ENCODE measurements at places on chromosomes 6 and 20.

GRCh38 chr20:15060265-15061060 lies 723.1 kb upstream of the FLRT3 start:
- no peak for DNase-seq

DNA sequence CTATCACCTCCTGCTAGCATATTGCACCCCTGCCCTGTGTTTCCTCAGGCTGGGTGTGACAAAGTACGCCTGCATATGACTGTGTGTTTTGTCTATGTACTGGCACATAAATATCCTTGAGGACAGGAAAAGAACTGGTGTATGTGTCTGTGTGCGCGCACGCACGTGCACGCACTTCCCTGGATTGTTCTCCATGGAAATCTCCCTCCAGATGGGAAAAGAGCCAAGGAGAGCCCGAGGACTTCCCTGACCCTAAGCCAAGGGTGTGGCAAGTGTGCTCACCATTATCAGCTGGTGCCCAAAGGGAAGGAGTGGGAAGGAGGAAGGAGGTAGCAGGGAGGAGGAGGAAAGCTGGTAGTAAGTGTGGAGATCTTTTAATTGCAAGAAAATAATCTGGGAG lies 117.6 kb downstream of the HIVEP2 start:
- DNase-seq, result no peak

DNA sequence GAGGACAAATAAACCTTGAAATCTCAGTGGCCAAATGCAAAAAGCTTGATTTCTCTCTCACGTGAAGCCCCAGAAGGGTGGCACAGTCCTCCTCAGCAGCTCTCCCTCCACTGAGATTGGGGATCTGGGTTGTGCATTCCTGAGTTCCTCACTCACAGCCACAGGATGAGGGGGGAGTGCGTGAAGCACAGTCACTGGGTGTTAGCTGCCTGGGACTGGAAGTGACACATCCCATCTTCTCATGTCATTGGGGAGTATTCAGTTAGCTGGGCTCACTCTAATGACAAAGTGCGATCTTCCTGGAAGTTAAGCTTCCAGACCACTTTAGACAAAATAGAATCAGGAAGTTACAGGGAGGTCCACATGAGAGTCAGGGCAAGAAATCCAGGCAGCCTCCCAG lies 192.2 kb upstream of the LRFN2 start:
- no peak for DNase-seq

GRCh38 chr6:169998457-169998856 lies 247.0 kb downstream of the ERMARD start:
- no peak for DNase-seq

- DNase-seq, result peak; percentile 46
Measured at GRCh38 chr20:31968291-31969126, 558 bp downstream of the XKR7 start.

- no peak for DNase-seq
Measured at GRCh38 chr20:54132612-54133433, 41.0 kb downstream of the CYP24A1 start.

GRCh38 chr6:114052141-114052540 lies 81.2 kb upstream of the HDAC2 start:
- DNase-seq, result no peak

DNA sequence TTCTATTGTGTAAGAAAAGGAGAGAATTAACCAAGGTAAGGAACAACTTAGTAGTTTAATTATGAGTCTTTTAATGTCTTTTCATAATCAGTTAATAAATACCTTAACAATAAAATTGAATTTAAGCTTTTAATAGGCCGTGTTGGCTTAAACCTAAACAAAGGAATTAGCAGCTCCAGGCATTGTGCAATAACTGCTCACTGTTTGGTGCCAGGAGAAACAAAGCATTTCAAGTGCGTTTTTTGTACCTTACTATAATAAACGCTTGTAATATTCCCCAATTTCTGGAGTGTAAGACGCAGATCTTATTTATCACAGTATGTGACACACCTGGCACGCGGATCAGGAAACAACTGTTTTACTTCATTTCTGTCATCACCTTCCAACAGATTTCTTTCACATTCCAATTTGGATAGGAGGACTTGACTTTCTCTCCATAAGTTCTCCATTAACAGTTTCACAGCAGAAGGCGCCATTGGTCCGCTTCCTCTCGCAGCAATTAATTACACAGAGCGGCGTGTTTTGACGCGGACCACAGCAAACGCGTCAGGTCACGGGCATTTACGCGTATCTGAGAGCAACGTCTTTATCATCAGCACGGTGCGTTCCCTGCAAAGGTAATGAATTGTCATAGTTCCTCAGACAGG lies 335.8 kb upstream of the NT5E start:
- no peak for DNase-seq

- no peak for DNase-seq
Measured at GRCh38 chr20:20687319-20687718, 25.1 kb downstream of the RALGAPA2 start.

DNA sequence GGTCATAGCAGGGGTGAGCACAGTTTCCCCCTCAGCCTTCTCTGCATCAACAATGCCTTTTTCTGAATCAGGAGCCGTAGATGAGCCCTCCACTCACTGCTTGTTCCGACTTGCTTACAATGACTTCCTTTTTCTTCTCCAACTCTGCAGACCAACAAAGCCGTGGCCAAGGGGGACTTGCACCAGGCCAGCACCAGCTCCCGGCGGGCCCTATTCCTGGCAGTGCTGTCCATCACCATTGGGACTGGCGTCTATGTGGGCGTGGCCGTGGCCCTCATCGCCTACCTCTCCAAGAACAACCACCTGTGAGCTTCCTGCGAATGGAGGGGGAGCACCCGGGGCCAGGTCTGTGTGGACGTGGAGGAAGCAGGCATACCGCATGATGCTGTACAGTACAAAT lies 195.8 kb downstream of the SYNDIG1 start:
- DNase-seq, result no peak

GRCh38 chr6:156131221-156131903 lies 645.8 kb upstream of the ARID1B start:
- no peak for DNase-seq

- DNase-seq, result no peak
Measured at GRCh38 chr6:19501737-19502245, 335.4 kb upstream of the ID4 start.

- peak; percentile 50 for DNase-seq
Measured at GRCh38 chr20:17971300-17972013, 2.6 kb downstream of the MGME1 start.

DNA sequence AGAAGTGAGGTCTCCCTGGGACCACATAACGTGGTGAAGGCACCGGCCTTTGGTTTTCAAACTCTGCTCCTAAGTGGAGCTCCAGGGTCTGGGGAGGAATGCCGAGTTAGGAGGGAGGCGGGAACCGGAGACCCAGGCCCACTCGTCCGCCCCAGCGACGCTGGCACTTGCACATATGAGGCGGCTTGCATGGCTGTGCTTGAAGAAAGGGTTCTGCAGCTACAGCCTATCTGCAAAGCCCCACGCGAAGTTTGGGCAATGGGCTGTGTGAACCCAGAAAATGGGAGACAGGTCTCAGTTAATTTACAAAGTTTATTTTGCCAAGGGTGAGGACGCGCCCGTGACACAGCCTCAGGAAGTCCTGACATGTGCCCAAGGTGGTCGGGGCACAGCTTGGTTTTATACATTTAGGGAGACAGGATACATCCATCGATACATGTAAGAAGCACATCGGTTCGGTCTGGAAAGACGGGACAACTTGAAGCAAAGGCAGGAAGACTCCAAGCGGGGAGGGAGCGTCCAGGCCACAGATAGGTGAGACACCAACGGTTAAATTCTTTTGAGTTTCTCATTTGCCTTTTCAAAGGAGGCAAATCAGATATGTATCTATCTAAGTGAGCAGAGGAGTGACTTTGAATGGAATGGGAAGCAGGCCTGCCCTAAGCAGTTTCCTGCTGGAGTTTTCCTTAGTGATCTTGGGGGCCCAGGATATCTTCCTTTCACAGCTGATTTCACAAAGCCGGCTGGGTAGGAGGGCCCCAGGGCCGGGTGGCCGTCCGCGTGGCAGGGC lies 782 bp upstream of the PCMTD2 start:
- no peak for DNase-seq

DNA sequence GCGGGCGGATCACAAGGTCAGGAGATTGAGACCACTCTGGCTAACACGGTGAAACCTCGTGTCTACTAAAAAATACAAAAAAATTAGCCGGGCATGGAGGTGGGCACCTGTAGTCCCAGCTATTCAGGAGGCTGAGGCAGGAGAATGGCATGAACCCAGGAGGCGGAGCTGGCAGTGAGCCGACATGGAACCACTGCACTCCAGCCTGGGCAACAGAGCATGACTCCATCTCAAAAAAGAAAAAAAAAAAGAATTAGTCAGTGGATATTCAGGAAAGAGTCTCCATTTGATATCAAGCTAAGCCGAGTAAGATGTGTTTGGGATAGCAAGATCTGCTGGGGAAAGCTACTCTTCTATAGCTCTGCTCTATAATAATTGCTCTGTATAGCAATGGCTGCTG lies 41.0 kb downstream of the MOCS1 start:
- no peak for DNase-seq

DNA sequence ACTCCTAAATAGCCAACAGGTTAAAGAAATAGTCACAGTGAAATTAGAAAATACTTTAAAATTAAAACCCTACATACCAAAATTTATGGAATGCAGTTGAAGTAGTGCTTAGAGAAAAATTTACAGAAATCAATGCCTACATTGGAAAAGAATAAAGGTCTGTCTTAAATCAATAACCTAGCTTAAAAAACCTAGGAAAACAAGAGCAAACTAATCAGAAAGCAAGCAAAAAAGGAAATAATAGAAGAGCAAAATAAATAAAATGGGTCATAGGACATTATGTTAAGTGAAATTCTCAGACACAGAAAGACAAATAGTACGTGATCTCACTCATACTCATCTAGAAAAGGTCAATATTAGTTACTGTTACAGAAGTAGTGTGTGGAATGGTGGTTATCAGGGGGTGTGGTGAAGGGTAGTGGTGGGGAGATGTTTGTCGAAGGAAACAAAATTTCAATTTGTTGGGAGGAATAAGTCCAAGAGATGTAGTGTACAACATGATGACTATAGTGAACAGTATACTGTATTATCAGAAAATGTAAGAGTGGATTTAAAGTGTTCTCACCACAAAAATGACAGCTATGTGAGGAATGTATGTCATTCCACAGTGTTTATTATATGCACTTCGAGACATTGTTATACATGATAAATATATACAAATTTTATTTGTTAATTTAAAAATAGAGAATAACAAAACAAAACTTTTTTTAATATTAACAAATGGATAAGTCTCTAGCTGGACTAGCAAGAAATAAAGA lies 423.6 kb downstream of the CDH26 start:
- no peak for DNase-seq

- no peak for DNase-seq
Measured at GRCh38 chr6:51996296-51996947, 91.0 kb downstream of the PKHD1 start.

- DNase-seq, result no peak
Measured at GRCh38 chr20:52727740-52728456, 244.3 kb upstream of the TSHZ2 start.

DNA sequence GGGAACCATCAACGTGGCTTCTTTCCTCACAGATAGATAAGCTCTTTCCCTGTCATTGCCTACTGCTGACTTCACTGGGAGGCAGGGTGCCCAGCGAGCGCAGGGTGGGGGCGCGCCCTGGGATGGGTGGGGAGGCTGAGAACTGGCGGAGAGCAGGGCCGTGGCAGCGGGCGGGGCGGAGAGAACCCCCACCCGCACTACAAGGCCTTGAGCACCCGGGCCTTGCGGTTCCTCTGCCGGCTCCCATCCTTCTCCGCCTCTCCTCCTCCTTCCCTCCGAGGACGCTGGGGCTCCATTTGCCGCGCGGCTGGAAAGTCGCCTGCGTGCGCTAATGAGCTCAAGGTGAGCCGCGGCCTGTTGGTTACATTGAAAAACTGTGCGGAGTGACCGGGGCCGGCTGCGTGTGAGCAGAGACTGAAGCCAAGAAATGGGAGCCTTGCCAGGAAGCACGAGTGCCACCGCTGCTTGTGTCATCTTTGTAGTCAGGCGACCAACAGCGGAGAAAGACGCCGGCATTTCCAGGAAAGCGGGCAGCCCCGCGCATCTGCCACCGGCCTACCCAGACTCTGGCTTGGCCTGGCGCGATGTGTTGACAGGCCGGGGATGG lies 963.5 kb upstream of the SLC35B3 start:
- no peak for DNase-seq

DNA sequence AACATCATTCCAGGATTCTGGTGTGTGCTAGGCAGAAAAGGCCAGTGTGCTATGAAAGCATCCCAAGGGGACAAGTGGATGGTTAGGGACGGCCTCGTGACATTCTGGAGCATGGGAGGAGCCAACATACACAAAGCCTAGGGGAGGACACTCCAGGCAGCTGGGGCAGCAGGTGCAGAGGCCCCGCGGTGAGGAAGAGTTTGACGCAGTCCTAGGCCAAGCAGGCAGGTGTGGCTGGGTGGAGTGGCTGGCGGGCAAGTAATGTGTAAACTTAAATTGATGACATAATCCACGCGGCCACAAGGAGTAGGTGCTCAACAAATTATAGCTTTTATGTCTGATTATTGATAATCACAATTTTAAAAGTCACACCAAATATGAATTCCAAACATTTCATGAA lies 93.6 kb downstream of the TMEM242 start:
- no peak for DNase-seq

DNA sequence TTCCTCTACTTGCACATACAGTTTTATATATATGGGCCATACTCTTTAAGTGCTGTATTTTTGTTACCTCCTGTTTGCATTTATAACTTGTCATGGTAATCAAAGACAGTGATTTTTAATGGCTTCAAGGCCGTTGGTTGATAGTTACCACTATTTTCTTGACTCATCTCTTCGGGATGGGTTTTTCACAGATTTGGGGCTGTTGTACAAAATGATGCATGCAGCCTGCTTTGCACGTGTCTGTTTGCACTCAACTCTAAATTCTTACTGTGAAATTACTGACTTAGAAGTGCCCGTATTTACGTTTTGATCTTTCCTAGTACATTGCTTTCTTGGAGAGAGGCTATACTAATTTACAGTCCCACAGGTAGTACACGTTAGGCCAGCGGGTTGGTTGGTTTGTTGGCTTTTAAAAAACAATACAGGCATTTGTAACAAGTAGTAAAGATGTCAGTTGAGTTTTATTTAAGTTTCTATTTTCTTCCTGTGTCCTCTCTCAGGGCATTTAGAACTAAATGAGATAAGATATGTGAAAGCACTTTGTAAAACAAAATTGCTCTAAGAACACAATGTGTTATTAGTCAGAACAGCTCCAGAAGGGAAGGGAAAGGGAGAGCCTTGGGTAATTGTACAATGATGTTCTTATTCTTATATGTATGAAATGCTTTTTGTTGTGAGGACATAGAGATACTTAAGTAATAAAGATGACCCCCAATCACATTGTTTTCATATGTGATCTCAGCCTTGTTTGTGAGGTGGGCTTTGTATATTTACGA lies 11.7 kb downstream of the JARID2 start:
- no peak for DNase-seq

GRCh38 chr20:18571578-18571977 lies 4.3 kb downstream of the SMIM26 start:
- no peak for DNase-seq

GRCh38 chr6:35173427-35174087 lies 32.4 kb upstream of the TCP11 start:
- DNase-seq, result no peak

DNA sequence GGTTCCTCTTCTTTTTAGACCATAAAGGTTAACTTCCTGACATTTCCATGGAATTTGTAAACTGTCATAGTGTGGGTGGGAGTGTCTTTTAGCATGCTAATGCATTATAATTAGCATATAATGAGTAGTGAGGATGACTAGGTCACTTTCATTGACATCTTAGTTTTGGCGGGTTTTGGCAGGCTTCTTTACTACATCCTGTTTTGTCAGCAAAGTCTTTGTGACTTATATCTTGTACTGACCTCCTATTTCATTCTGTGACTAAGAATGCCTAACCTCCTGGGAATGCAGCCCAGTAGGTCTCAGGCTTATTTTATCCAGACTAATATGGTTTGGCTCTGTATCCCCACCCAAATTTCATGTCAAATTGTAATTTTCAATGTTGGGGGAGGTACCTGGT lies 149.6 kb upstream of the SYNCRIP start:
- DNase-seq, result no peak

All from HAP-1 (cell line).